NCI-H187 treated with DMSO at 0.1 percent for 48 hours (cell line): ENCODE measurements at places on chromosomes 1 and 21.
A peak's percentile ranks its signal among the peaks of the same experiment; 100 is the strongest.

- DNase-seq = no peak
Observed at GRCh38 chr1:44425341-44426082, 20.5 kb downstream of the RNF220 start.

DNA sequence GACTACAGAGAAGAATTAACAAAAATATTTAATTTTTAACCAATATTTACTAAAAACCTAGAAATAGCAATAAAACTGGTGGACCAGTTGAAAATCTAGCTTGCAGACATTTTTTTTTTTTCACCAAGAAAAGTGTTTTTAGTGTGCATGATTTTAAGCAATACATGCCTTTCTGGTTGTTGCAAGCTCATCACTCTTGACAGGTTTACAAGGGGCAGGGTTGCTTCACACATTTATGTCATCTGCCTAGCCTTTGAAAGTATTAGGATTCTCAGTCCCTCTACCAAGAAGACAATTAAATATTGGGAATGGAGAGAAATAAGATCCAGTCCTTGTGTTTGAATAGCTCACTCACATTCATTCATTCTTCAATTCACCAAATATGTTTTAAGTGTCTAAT is 53.8 kb upstream of the LYPLAL1 start:
- DNase-seq = no peak

- DNase-seq = no peak
Observed at GRCh38 chr21:28781602-28782276, 210.9 kb downstream of the LTN1 start.

- no peak for DNase-seq
Observed at GRCh38 chr1:8939362-8939995, 6.2 kb upstream of the CA6 start.

- DNase-seq = peak; percentile 83
Observed at GRCh38 chr1:80054129-80054528, 1047.6 kb upstream of the ADGRL4 start.

DNA sequence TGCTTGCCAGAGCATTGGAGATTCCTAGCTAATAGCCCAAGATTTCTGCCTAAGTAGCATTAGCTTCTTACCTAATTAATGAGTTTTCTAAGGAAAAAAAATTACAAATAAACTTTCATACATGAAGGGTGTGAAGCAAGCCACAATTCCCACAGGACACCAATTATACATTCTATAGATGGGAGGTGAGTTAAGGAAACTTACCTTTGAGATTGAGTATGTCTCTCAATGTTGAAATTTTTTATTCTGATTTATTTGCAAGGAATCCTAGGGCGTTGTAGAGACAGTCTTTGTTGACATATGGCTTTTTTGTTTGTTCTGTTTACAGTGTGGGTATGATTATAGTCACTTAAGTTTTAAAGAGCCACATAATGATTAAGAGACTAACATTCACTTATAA is 313.0 kb downstream of the RYR2 start:
- DNase-seq = no peak

DNA sequence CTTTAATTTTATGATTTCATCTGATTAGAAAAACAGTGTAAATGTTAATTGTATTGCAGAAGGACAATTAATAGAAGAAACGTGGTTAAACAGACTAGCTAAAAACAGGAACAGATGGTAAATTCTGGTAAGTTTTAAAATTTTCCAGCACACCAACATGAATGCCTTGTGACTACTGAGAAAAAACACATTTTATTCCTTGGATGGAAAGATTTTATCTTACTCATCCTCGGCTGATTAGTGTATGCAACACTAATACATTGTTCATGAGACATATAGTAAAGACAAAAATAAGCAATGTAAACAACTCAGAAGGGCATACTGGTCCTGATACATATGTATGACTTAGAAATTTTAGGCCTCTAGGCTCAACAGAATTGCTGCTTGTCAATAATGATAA is 4.9 kb upstream of the AK5 start:
- DNase-seq = no peak
